ENCODE measurements at places on chromosomes 5 and 9. TPM values are rescaled to one million over a fixed set of nuclear protein-coding genes. Genes with fewer than 3 reads are reported as not detected.

GRCh38 chr9:134449180-134449916 is 123.1 kb downstream of the RXRA start:
- H3K36me3 ChIP-seq: no peaks in the 10 kb centered on the region
- H3K27me3 ChIP-seq: no peaks in the 10 kb centered on the region
- H3K4me1 ChIP-seq: no peaks in the 10 kb centered on the region

- no peaks in the 10 kb centered on the region for H3K27me3 ChIP-seq
- H3K4me3 ChIP-seq: no peak overlapping the region
- H3K36me3 ChIP-seq: no peaks in the 10 kb centered on the region
- no peak overlapping the region for H3K27ac ChIP-seq
Measured at GRCh38 chr9:4147476-4148230, 152.2 kb downstream of the GLIS3 start.

C9 gene
- not detected for total RNA-seq

SGCD gene
- total RNA-seq: 20.4 TPM

CORO2A gene
- 1.2 TPM for total RNA-seq

Measured in thoracic aorta (tissue), 2 donors.